ENCODE measurements at places on chromosomes 5 and 9.

DNA sequence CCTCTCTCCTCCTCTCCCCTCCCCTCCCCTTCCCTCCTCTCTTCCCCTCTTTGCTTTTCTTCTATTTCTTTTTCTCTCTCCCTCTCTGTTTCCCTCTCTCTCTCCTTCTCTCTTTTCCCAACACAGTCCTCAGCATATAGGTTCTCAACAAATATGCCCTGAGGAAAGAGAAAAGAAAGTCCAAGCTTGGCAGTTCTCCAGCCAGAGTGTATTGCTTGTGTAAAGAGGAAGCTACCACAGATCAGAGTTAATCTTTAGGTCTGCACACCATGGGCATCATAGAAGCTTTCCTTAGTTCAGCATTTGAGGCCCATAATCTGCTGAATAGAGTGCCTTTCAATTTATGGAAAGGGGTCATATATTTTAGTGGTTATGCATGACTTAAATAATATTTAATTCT, 382.8 kb upstream of the WWC1 start:
- DNase-seq, result no peak

DNA sequence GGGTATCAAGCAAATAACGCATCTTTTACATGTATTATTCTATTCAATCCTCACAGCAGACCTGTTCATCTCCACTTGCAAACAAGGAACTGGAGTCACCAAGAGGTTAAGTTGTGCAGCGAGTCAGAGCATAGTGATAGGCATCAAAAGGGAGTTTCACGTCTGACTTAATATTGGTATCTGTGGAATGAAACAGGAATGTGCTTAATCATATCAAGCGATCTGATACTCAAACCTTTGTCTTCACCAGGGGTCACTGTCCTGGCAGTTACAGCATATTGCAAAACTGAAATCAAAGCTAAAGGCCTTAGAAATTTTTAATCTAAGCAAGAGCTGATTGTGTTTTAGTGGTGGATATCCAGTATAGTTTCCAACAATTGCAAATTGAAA, 271.6 kb downstream of the PLK2 start:
- no peak for DNase-seq

DNA sequence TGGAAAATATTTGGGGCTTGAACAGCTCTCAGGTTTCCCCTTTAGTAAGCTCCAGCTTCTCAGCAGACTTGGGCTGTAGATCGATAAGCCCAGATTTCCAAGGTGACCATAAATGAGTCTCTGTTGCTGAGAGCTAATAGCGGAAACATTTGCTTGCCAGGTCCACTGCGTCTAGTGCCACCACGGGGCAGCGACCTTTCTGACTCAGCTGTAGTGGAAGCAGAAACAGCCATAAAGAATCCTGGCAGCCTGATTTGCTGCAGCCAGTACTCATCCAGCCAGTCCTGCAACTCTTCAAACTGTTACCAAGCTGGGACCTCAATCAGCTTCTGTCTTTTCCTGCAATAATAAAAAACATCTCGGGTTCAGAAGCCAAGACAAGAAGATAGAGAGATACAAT, 241.7 kb downstream of the DOCK8 start:
- no peak for DNase-seq

GRCh38 chr9:108003526-108003925, 514.0 kb upstream of the KLF4 start:
- no peak for DNase-seq

DNA sequence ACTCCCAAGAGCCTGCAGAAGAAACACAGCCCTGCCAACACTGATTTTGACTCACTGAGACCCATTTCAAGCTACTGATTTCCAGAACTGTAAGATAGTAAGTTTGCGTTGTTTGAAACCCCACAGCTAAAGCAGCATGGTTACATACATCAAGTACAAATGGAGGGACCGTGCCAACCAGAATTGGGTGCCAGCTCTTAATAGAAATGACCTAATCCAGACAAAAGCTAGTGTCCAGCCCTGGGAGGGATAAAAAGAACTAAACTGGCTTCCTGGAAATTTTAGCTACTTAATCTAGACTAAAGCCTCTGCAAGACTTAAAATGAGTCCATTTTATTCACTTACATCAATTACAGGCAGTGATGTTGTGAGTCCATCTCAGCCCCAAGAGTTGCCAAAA, 122.6 kb downstream of the ADAMTS12 start:
- no peak for DNase-seq

- no peak for DNase-seq
Observed at GRCh38 chr9:116238225-116238624, 84.6 kb downstream of the PAPPA start.

GRCh38 chr5:13708906-13709305, 235.6 kb downstream of the DNAH5 start:
- no peak for DNase-seq

DNA sequence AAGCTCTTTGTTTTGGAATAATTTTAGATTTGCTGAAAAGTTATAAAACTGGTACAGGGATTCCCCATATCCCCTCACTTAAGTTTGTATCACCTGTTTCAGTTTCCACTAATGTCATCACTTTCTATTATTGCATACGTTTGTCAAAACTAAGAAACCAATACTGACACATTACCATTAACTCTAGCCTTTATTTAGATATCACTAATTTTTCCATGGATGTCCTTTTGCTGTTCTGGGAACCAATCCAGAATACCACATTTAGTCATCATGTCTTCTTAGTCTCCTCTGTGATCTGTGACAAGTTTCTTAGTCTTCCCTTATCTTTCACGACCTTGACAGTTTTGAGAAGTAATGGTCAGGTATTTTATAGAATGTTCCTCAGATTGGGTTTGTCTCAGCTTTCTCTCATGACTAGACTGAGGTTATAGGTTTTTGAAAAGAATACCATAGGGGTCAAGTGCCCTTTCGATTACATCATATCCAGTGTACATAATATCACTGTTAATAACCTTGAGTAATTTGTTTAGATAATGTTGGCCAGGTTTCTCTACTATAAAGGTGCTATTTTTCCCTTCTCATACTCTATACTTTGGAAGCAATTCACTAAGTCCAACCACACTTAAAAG, 51.9 kb upstream of the NMUR2 start:
- no peak for DNase-seq

DNA sequence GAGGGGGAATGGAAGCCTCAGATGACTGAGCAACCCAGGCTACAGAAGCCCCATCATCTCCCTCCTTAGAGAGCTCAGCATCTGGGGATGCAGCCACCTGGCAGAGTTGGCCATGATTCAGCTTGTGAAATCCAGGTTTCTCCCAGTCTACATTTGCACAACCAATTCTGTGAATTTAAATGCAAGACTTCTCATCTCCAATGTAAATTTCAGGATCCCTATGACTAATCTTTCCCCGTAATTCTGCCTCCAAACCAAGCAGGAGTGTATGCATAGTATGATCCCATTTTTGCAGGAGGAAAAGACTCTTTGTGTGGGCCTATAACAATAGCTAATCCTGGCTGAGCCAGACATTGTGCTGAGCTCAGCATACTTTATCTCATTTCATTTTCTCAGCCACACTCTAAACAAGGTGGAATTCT, 59.6 kb upstream of the IL17B start:
- no peak for DNase-seq

DNA sequence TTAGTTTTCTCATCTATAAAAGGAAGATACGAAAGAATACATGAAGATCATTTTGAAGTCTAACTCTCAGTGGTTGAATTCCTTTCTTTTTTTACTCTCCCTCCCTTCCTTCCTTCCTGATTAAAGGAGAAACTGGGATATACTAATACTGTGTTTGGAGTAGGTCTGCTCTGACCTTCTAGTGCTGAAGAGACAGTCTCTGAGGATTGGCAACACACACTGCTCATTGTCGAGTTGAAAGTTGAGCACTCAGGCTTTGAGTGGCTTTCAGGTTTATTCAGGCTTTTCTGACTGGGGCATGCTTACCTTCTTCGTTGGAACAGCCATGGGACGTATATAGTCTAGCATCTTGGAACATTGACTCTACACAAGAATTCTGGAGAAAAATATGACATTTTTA, 86.9 kb upstream of the RPS23 start:
- DNase-seq, result no peak

All from activated naive CD4-positive, alpha-beta T cell (primary cell).